ENCODE measurements at places on chromosomes 4 and X.

DNA sequence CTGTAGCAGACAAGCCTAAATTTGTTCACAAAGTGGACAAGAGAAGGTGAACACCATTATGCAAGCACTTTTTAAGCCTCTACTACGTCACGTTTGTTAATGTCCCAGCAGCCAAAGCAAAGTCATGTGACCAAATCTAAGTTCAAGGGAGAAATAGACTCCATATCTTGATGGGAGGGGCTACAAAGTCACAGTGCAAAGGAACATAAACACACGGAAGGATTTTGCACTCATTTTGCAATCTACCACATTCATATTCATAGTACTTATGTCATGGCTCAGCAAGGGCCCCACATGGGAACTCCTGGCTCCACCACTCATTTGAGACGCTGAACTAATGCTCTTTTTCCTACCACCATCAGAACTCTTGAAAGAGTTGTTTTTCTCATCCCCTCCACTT, 139.0 kb upstream of the JADE1 start:
- H3K36me3 ChIP-seq = no peaks in the 10 kb centered on the region
- no peak overlapping the region for H3K4me3 ChIP-seq
- no peak overlapping the region for H3K27ac ChIP-seq
- no peaks in the 10 kb centered on the region for H3K27me3 ChIP-seq

- H3K36me3 ChIP-seq = no peaks in the 10 kb centered on the region
- H3K27ac ChIP-seq = no peak overlapping the region
- DNase-seq = no peak
- H3K4me3 ChIP-seq = no peak overlapping the region
- no peaks in the 10 kb centered on the region for H3K4me1 ChIP-seq
These were observed 52.8 kb upstream of the POU4F2 start for GRCh38 chr4:146585761-146586333.

- H3K4me3 ChIP-seq = no peak overlapping the region
- H3K4me1 ChIP-seq = no peaks in the 10 kb centered on the region
- DNase-seq = no peak
- H3K36me3 ChIP-seq = no peaks in the 10 kb centered on the region
These were observed 152.8 kb downstream of the ADGRA3 start for GRCh38 chr4:22363036-22363435.

GRCh38 chr4:98314791-98315565, 53.8 kb downstream of the RAP1GDS1 start:
- H3K27me3 ChIP-seq = no peaks in the 10 kb centered on the region
- H3K27ac ChIP-seq = no peak overlapping the region
- no peaks in the 10 kb centered on the region for H3K4me1 ChIP-seq
- no peak for DNase-seq
- H3K4me3 ChIP-seq = no peak overlapping the region

DNA sequence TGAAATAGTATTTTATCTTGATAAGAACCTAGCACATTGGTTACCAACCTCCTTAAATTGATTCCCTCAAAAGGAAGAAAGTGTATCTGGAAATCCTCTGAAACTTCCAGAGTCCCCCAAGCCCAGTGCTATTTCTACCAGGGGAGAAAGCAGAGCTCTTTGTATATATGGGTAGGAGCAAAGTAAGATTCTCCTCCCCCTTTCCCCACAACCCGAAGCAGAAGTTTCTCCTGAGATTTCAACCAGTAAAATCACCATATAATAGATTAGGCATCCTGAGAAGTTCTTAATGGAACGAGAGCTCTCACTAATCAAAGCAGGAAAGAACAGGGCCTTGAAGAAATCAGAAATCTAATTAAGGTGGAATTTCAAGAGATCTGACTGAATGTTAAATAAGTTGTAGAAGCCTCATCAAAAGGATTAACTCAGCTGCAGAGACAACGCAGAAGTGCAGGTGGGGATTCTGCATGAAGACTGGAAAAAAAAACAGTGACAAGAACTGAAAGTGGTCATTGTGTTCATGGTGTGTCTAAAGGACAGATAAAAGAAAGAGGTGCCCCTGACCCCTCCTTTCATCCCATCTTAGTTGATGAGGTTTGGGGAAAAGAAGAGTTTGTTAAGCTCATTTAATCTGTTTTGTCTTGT, 39.1 kb downstream of the VSIG4 start:
- no peak overlapping the region for H3K4me3 ChIP-seq
- H3K4me1 ChIP-seq = no peaks in the 10 kb centered on the region
- H3K27ac ChIP-seq = no peak overlapping the region
- no peak for DNase-seq

GRCh38 chr4:4759883-4760282, 99.6 kb upstream of the MSX1 start:
- no peaks in the 10 kb centered on the region for H3K4me1 ChIP-seq
- H3K27ac ChIP-seq = no peak overlapping the region
- DNase-seq = no peak
- no peaks in the 10 kb centered on the region for H3K27me3 ChIP-seq

GRCh38 chr4:113935190-113935589, 44.3 kb downstream of the ARSJ start:
- no peak overlapping the region for H3K4me3 ChIP-seq
- H3K36me3 ChIP-seq = no peaks in the 10 kb centered on the region

- H3K4me1 ChIP-seq = no peaks in the 10 kb centered on the region
- DNase-seq = no peak
- H3K4me3 ChIP-seq = no peak overlapping the region
These were observed 32.8 kb downstream of the CEP44 start for GRCh38 chr4:174316546-174316945.

- H3K27me3 ChIP-seq = no peaks in the 10 kb centered on the region
- H3K4me1 ChIP-seq = no peaks in the 10 kb centered on the region
- no peak overlapping the region for H3K27ac ChIP-seq
- no peak for DNase-seq
These were observed 85.4 kb downstream of the INTS6L start for GRCh38 chrX:135605906-135606305.

- no peak overlapping the region for H3K4me3 ChIP-seq
- H3K27ac ChIP-seq = no peak overlapping the region
- no peaks in the 10 kb centered on the region for H3K27me3 ChIP-seq
- no peaks in the 10 kb centered on the region for H3K4me1 ChIP-seq
- no peak for DNase-seq
- H3K36me3 ChIP-seq = no peaks in the 10 kb centered on the region
These were observed 48.7 kb downstream of the STIM2 start for GRCh38 chr4:26909369-26909768.

GRCh38 chr4:144851948-144852347, 206.0 kb downstream of the HHIP start:
- no peak overlapping the region for H3K4me3 ChIP-seq
- H3K36me3 ChIP-seq = no peaks in the 10 kb centered on the region
- no peaks in the 10 kb centered on the region for H3K4me1 ChIP-seq
- DNase-seq = no peak
- no peak overlapping the region for H3K27ac ChIP-seq
- H3K27me3 ChIP-seq = no peaks in the 10 kb centered on the region

DNA sequence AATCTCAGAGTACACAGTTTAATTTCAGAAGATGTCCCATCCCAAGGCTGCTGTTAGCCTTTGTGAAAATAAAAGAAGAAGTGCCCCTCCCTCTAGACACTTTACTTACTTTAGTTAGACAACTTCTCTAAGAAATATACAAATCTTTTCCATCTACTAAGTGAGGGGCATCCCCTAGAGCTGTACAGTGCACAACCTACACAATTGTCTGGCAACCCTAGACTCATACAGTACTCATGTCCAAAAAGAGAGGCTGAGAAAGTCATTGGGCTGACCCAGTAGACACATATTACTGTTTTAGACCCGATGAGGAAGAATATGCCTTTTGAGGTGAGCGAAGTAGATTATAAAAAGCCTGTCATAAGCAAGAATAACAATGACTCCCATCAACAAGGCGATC, 297.6 kb downstream of the IDS start:
- H3K4me3 ChIP-seq = no peak overlapping the region
- no peaks in the 10 kb centered on the region for H3K27me3 ChIP-seq
- H3K4me1 ChIP-seq = no peaks in the 10 kb centered on the region
- H3K36me3 ChIP-seq = no peaks in the 10 kb centered on the region

DNA sequence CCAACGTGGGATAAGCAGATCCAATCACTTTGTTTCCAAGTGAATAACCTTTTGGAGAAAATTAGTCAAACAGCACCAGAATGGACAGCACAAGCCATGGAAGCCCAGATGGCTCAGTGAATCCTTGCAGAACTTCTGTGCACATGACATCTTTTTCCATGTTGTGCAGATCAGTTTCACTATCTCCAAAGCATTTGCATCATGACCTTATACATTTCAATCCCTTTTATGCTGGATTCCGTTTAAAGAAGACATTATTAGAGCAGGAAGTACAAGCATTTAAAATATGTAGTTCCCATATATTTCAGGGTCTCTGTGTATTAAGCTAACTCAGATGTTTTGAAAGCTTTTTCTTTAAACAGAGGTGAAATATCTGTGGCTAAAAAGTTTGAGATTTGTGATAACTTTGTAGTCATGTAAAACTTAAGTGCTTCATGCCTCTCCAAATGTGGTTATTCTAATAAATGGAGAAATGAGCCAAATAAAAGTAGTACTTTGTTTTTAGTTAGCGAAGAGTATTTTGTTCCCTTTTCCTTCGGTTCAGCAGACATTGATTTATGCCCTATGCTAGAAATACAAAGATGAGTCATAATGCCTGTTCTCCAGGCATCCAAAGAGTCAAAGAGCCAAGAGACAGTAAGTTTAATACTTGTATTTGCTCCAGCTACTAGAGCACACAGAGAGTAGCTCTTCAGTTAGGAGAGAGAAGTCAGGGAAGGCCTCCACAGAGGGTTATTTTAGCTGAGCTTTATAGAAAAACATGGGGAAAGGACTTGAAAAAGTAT, 39.0 kb downstream of the PLAC8 start:
- H3K27ac ChIP-seq = no peak overlapping the region
- H3K4me3 ChIP-seq = no peak overlapping the region
- H3K4me1 ChIP-seq = no peaks in the 10 kb centered on the region
- no peak for DNase-seq
- no peaks in the 10 kb centered on the region for H3K27me3 ChIP-seq

All from right lobe of liver (tissue), 6 donors.